ENCODE measurements at places on chromosomes 7 and 10.

DNA sequence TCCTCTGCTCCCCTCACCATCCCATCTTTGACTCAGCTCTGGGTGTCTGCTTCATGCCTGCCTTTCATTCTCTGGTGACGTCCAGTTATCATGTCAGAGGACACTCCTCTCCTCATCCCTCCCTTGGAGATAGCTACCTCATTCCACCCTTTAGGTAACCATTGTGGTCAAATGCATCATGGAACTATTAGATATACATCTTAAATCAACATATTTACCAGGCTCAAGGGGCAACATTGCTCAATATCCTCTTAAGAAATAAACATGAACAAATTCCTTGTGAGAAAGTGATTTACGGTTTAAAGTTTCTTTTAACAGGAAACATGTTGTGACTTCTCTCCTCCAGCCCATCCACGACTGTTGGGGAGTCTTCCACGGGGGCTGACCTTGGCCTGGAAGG is 511.6 kb upstream of the IGFBP3 start:
- DNase-seq, result no peak

DNA sequence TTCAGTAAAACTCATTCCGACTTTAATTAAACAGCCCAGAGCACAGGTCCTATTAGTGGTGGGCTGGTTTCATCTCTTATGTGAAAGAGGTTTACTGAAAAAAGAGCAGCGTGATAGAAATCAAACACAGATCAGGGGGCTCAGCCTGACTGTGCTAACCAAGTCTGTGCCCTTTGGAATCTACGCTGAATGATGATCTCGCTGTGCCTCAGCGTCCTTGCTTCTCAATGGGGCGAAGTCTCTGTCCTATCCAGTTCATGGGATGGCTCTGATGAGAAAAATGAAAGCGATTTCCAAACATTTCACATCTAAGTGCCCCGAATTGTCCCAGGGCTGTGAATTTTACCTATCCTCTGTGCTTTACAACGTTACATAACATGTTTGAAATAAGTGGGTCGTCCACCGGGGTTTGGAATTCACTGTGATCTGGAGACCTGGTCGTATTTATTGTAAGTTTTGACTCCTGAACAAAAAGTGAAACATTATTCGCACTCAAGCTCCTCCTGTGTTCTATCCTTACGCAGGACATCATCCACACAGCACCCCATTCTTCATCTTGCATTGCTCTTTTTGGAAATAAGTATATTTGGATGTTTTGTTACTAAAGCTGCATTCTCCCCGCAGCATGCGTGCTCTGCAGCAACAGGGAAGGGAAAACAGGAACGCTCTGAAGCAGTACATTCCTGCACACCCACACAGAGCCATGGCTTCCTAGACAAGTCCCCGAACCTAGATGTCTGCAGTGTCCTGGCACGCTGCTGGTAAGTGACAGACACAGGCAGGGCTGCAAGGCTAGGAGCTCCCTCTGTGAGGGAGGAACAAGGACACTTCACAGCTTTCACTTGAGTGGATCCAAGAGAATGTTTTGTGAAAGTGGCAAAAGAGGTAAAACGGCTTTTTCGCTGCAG is 83.5 kb downstream of the SLC37A3 start:
- DNase-seq, result no peak

DNA sequence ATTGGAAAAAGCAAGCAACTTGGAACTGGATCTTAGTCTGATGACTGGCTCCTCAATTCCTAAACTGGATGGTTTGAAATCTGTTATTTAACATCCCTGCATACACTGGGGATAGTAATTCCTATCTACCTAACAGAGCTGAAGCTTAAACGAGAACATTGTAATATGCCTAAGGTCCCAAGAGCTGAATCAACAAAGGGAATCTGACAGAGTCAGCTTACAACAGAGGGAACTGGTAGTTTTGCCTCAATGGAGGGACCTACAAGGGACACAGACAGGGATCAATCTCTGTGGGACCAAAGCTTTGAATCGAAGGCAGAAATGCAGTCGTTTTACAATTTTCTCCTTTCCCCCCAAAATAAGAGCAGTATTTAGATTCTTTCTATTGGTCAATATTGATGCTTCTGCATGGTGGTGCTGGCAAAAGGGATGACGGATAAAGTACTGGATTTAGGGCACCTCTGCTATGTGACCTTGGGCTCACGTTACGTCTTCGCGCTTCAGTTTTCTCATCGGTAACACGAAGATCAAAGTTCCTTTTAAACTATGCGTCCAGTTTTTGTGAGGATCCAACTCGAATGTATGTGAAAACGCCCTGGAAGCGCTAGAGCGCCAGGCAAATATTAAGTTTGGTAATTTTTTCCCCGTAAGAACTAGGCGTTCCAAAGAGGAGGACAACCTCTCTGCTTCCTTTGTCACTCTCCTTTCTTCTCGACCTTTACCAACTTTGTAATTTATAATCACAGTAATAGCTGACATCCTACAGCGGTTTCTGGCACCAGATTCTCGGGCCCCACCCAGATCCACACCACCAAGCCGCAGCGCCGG is 1.1 kb downstream of the ACTR1A start:
- DNase-seq, result no peak

- no peak for DNase-seq
Observed at GRCh38 chr10:89454561-89455347, 40.4 kb downstream of the IFIT5 start.
